ENCODE measurements at places on chromosomes 5 and 9.

DNA sequence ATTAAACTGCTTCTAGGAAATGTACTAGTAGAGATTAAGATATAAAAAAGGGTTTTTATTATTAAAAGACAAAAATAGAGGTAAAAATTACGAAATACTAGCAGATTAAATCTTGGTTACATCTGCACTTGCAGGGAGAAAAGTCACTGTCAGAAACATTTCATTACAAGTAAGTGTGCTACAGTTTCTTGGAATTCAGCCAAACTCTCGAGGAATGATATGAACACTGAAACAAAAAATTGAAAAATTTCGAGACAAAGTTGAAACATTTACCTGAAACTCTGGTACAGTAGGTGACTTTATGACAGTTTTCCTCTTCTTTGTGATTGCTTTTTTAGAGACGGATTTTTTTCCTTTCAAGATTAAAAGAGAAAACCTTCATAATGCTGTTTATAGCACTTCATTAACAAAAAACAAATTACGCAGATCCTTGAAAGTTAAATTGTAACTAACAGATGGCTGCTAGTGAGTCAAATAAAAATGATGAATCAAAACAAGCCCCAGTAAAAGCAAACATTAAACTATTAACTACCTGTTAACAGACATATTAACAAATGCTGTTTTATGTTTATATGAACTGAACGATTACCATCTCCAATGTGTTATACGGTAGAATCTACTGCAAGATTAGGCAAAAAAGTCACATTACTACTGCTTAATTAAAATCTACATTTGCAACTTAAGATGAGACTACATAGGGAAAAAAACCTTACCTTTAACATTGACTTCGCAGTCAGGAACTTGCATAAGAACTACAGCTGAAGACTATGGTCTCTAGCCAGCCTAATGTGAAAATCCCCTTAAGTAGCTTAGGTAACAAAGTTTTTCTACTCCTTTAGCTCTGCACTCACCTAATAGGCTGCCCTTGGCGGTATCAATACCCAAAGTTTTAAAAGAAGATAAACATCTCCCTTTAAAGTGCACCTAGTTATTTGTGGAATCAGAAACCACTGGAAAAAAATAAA is 61.4 kb downstream of the RANBP6 start:
- no peak for DNase-seq

DNA sequence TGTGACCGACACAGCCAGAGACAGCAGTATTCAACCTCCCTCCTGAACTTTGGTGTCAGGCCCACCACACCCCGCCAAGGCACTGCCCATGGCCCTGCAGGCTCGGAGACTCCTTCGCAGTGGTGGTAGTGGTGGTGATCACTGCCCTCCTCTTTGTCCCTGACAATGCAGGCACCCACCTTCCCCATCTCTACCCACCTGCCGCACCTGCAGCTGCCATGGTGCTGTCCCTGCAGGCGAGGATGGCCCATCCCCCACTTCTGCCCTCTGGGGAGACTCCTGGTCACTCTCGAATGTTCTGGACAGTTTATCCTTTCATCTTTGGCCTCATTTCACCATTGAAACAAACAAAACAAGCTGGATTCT is 4.4 kb upstream of the IL4 start:
- DNase-seq, result no peak

DNA sequence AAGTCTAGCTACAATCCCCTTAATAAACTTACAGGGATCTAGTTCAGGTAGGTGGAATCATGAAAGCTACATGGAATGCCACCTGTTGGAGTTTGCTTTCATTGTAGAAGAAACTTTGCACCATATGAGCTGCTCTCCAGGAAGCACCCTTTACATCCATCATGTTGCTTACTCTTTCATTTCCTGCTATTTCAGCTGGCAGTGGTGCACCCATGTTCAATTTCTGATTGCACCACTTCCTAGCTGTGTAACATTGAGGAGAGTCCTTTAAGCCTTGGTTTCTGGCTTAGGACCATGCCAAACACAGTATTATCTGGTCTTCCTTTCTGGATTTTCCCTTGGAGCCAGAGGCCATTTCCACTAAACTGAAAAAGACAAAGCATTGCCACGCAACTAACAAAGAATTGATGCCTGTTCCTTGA is 123.3 kb upstream of the SLC12A2 start:
- no peak for DNase-seq

- peak; percentile 24 for DNase-seq
These were observed 91.1 kb upstream of the STARD4 start for GRCh38 chr5:111603446-111603827.

DNA sequence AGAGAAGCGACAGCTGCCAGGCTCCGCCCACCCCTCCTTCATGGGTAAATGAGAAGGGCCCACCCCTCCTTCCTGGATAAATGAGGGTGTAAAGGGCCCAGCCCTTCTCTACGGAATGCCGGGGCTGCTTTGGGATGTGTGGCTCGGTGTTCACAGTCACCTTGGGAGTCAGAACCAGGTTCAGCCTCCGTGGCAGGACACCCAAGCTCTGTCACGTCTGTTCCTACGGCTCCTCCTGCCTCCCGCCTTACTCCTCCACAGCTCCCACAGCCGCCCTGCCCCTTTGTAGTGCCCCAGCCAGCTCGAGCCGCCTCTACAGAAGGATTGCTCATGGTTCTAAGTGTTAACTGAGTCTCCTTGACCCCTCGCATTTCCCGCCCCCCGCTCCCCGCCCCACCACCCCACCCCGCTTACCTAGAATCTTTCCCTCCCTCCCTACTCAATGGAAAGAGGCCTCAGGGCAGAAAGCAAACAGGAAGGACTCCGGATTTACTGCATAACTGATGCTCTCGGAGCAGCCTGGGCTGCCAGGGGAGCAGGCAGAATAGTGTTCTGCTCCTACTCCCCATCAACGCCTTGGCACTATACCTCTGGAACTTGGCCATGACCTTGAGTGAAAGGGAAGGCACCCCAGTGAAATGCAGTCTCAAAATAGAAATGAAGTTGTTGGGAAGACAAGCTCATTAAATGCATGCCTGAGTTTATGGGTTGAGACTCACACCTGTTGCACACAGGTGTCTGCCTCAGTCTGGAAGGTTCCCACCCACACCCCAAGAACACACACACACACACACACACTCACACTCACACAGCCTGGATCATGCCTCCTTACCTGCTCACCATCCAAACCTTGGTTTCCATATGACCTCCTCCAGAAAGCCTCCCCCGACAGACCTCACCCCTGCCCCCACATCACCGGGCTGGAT is 59.6 kb downstream of the NEURL1B start:
- DNase-seq, result no peak

GRCh38 chr5:59138509-59138908 is 555.6 kb downstream of the RAB3C start:
- no peak for DNase-seq

- no peak for DNase-seq
These were observed 5.8 kb downstream of the EXOC3 start for GRCh38 chr5:448766-449090.

GRCh38 chr9:677461-678097 is 163.9 kb upstream of the DMRT1 start:
- no peak for DNase-seq

GRCh38 chr9:31783491-31783890 is 601.0 kb upstream of the ACO1 start:
- no peak for DNase-seq

DNA sequence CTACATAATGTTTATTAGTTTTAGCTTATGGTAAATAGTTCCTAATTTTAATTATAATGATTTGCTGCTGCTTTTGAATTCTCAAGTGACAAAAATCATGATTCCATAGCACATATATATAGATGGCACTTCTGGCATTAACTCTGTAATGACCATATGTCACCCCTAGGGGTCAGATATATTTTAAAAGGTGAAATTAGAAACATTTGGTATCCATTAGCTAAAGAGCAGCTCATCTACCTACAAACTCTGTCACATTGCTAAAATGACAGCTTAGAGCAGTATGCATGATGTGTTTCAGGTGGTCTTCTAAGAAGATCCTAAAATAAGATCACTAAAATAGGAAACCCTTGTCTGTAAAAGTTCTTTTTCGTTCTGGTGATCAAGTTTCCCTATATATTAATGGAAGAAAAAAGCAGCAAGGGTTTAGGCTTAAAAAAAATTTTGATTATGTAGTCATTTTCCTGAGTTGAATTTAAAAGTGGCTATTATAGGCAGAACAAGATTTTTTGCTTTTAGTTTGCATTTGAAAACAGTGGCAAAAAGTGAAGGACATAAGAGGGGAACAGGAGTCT is 157.7 kb upstream of the POU5F2 start:
- no peak for DNase-seq

GRCh38 chr9:18500451-18500850 is 26.5 kb downstream of the ADAMTSL1 start:
- no peak for DNase-seq

DNA sequence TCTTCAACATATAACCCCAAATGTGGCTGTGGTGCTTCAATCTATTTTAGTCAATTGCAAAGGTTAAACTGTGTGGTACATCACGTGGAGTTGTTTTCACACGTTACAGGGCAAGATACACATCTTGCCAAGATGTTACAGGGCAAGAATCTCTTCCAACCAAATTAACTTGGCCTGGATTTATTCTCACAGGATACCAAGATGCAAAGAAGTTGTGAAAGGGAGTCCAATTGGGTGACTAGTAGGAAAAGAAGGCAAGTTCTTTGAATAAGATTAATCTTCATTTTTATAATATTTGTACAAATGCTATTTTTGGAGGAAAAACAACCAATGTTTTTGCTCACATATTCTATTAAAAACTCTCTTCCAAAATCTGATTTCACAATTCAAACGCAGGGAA is 4.8 kb upstream of the IFNA8 start:
- no peak for DNase-seq

DNA sequence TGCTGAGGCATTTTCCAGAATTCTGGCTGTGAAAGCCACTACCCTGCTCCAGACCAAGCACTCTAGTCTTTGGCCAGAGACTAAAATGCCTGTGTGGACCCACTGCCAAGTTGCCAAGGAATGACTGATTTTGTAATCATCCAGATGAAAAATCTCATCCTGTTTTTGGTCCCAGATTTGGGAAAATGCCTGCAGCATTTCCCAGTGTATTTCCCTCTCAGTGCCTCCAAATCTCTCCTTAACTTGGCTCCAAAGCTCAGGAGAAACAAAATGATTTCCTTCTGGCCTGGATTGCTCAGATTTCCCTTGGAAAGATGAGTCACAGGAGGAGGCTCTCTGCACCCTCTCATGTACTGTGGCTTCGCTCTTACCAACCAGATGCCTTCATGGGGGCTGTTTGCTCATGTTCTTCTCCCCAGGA is 335.2 kb upstream of the TARS1 start:
- no peak for DNase-seq
